ENCODE measurements at places on chromosomes 12 and 14.

DNA sequence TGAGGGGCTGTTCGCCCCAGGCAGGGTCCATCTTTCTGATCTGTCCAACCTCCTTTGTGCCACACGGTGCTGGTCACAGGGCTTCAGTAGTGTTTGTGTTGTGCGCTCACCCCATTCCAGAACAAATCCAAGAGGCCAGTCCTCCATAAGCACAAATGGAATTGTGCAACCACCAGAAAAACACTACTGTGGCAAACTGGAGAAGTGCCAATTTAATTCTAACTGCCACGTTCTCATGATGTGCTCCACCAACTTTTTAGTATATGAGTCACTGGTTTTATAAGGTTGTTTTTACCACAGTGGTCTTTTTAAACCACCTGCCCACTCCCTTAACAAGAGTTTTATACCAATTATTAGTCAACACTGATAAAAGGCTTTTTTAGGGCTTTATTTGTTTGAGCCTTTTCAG lies 380.2 kb downstream of the NAV3 start:
- ATAC-seq = no peak

- ATAC-seq = no peak
These were observed 5.0 kb upstream of the RAB3IP start for GRCh38 chr12:69733638-69734037.

GRCh38 chr12:91133871-91134270 lies 22.6 kb upstream of the LUM start:
- ATAC-seq = no peak

DNA sequence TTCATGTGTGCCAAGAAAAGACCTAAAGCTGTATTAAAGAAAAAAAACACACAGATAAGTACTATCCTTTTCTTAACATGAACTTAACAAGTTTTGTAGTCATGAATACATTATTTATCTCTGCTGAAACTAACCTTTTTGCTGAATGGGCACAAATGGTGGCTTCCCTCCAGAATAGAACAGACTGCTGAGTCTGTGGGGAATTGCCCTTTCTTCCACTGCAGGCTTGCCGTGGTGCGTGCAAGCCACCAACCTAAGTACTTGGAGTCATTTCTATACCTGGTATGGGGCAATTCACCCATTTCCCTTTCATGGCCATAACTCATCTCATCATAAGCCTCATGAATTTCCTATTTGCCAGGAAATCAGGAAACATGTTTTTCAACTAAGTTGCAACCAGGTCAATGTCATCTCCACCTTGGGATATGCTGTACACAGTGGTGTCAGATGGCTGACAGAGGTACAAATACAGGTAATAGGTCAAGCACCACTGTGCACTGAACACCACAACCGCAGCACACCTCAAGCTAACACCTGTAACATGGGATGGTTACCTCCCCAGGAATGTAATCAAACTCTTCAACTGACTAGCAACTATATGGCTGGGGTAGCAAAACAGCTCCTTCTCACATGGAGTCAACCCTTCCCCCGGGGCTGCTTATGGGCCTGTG lies 49.9 kb downstream of the CATSPERB start:
- no peak for ATAC-seq

DNA sequence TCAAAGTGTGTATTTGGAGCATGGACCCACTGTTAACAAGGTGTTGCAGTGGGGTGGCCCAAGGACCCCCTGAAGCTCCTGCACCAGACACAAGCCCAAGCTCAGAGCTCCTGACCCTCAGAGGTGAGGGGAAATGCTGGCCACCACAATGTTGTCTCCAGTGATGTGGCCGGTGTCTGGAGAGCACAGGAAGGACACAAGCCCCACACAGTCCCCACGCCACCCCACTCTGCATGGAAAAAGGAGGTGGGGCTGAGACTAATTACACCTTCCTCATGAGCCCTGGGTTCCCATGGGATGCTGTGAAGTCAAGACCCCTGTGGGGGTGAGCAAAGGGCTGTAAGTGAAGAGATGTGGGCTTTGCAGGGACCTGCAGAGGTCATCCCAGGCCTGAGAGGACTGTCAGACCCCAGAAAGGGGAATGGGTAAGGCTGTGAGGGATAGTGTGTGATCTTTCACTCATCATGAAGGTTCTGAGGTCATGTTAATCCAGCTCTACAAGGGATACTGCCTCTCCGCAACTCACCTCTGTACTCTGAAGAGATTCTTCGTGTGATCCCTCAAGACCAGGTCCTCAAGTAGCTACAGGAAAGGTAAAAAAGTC lies 136.3 kb upstream of the DHRS4 start:
- no peak for ATAC-seq

- no peak for ATAC-seq
These were observed 1014.8 kb upstream of the FBXO33 start for GRCh38 chr14:40447017-40447416.

GRCh38 chr14:76827696-76828296 lies 1.6 kb downstream of the LRRC74A start:
- ATAC-seq = no peak

GRCh38 chr12:124938587-124938986 lies 24.1 kb upstream of the UBC start:
- no peak for ATAC-seq

DNA sequence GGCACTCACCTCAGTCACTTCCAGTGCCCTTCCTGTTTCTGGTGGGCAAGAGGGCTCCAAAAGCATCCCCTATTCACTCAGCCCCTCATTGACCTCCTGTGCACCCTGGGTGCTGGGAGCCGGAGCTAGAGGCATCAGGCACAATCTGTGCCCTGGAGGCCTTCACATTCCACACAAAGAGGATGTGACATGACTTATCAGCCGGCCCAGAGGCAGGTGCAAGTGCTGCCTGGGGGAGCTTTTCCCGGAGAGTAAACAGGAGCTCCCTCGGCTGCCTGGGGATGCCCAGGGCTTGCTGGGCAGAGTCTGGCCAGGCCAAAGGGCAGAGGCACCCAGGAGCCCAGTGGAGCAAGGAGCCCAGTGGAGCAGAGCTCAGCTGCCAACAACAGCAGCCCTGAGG lies 64.5 kb downstream of the BCL11B start:
- no peak for ATAC-seq

DNA sequence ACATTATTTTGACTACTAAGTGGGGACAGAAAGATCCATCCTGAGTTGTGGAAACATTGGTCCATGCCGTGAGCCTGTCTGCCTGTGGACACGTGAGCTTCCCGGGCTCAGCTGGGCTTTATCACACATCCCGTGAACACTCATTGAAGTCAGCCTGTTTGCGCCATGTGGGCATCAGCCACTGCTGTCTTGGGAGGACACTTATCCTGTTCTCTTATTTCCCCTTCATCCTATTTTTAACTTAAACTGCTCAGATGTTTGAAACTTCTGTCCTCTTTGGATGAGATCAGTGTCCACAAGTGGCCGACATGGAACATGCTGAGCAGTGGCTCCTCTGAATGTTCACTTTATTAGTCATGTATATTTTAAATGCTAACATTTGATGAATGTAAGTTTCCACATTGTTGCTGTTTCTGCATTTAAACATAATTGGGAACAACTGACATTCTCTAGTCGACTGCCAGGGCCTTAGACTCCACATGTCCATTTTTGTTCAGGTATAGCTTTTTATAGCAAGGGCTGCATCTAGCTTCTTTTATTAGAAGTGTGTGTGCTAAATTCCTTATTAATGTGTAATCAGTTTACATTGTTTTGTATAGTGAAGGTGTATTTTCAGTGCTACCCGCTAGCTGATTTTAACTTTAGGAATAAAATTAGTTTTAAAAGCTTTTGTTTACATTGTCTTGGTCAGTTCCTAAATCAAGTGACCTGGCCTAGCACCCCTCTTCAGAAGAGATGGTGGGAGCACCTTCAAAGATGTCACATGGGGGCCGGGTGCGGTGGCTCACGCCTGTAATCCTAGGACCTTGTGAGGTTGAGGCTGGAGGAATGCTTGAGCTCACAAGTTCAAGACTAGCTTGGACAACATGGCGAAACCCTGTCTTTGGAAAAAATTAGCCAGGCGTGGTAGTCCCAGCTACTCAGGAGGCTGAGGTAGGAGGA lies 24.0 kb downstream of the RNF34 start:
- no peak for ATAC-seq

GRCh38 chr12:93741659-93742109 lies 64.5 kb downstream of the CRADD start:
- peak; percentile 60 for ATAC-seq

GRCh38 chr14:76236172-76237130 lies 84.7 kb downstream of the GPATCH2L start:
- no peak for ATAC-seq

GRCh38 chr14:88044776-88045446 lies 40.0 kb downstream of the GPR65 start:
- ATAC-seq = no peak

- ATAC-seq = no peak
These were observed 64.5 kb downstream of the AACS start for GRCh38 chr12:125129591-125130255.

DNA sequence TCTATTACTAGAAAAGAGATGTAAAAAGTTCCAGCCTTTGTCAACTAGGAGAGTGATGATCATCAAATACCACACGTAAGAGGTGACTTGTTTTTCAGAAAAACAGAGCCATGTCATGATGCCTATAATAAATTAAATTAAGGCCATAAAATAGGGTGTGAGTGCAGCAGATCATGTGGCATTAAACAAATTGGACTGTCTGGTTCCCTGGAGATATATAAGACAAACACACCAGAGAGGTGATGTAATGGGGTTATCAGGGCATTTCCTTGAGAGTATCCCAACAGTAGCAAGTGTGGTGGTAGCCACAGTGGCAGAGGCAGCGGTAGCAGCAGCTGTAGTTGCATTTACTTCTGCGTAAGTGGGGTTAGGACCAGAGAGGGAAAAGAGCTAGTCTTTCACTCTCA lies 14.6 kb upstream of the GALNT6 start:
- ATAC-seq = peak; percentile 45

DNA sequence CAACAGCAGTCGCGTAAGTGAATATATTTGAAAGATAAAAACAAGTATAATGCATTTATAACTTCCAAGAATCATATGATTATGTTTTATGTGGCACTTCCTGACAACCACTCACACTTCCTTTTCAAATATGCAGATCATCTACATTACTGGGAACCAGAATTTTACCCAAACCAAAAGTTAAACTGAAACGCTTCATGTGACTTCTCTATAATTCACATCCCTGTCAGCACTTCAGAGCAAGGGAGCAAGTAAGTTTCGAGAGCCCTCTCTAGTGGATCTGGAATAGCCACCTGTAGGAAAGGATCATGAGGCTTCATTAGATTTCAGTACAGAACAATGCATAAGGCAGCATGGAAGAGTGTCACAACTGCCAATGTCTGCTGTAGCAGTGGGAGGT lies 13.7 kb upstream of the ALX1 start:
- ATAC-seq = no peak

DNA sequence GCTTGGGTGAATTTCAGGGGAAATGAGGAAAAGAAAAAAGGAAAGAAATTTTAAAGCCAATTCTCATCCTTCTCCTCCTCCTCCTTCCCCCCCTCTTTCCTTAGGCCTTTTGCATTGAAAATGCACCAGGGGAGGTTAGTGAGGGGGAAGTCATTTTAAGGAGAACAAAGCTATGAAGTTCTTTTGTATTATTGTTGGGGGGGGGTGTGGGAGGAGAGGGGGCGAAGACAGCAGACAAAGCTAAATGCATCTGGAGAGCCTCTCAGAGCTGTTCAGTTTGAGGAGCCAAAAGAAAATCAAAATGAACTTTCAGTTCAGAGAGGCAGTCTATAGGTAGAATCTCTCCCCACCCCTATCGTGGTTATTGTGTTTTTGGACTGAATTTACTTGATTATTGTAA lies 1.9 kb downstream of the HOXC4 start:
- ATAC-seq = no peak

- ATAC-seq = no peak
These were observed at the start of gene ITGB7 for GRCh38 chr12:53207042-53207441. ITGB7 (minus strand) TSS chr12:53207251; CDS start chr12:53200443, 6,808 bp downstream.

DNA sequence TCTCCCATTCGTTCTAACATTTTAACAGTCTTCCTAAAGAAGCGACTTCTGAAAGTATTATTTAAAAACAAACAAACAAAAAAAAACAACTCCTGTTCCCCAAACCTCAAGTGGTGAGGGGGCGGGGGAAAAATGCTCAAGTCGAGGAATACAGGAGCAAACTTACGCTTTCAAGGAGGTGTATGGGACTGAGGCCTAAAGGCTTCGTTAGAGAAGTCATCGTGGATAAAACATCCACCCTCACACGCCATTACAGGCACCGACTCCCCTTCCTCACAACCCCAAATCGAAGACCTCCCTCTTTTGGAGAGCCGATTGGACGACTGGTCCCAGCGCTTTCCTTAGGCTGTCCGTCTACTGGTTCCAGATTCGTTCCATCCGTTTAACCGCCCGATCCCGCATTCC lies 693 bp downstream of the CBX5 start:
- no peak for ATAC-seq

DNA sequence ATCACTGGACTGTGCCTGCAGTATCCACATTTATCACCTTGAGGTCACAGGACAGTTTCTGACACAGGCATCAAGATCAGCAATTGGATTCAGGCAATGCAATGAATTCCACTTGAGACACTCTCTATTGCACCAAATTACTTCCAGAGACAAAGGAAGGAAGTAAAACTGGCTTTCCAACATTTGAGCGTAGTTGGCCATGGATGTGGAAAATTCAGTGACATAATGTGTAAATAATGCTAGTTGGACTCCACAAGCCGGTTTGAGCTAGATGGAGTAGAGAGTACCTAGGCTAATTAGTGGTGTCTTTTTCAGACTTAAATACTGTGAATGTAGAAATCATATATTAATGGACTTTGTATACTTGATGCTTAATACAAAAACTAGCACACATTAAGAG lies 168.3 kb upstream of the SYT1 start:
- no peak for ATAC-seq

DNA sequence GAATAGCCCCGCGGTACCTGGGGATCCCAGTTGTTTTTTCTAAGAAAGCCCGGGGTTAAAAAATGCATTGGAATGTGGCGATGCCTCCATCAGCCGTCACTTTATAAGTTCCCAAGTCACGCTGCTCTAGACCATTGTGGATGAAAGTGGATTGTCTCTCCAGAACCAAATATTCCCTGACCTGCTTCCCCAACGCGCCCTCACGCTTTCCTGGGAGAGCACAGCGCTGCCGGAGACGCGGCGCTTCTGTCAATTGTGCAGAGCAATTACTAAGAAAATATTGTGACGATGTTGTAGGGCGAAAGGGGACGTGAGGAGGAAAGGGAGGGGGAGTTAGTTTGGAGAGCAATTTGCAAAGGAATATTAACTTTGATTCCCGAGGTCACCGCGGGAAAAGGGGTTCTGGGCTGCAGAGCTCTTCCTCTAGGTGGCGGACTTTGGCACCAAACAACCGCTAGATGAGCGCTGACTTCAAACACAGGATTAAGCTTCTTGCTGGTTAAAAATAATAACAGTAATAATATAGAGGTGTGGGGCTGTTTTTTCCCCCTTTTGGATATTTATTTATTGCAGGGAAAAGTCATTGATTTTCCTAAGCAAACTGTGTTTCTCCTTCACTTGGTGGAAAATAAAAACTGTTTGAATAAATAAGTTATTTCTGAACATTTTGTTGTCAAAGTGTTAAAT lies 9.6 kb upstream of the FOXG1 start:
- ATAC-seq = peak; percentile 77

GRCh38 chr12:5014269-5014668 lies 29.4 kb upstream of the KCNA5 start:
- no peak for ATAC-seq

GRCh38 chr12:39780411-39780912 lies 160.9 kb upstream of the ABCD2 start:
- no peak for ATAC-seq
